ENCODE measurements at places on chromosomes 16 and 17.

DNA sequence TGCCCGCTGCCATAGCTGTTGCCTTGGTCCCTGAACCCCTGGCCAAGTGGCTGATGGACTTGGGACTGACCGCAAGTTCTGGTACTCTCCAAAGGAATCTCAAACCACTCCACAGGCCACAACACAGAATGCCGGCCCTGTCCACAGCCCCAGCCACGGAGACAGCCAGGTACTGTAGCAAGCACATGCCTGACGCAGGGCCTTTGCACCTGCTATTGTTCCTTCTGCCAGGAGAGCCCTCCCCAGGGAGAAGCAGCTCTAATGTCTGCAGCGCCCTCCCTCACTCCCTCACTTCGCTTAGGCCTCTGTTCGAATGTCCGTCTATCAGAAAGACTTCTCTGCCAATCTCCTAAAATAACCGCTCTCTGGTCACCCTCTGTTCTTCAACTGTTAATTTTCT lies 15.4 kb downstream of the RTN4RL1 start:
- no peak for DNase-seq

DNA sequence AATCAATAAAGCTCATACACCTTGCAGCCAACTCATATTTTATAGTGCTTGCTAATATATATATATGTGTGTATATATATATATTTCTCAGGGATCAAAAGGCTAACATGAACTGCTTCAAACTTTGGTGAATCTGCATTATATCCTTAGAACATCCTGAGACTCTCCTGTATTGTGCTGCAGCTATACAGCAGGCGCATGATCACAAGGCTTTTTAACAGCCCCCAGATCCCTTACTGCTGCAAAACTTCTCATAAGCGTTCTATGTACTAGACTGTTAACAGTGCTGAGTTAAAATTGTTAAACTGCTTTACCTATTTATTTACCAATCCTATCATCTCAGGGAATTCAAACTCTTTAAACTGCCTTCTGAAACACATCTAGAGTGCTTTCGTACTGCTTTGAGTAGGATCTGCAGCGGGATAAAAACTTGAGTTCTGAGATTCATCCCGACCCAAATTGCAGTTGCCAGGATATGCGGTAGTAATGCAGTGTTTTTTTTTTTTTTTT lies 1.3 kb downstream of the GPATCH8 start:
- DNase-seq = no peak

DNA sequence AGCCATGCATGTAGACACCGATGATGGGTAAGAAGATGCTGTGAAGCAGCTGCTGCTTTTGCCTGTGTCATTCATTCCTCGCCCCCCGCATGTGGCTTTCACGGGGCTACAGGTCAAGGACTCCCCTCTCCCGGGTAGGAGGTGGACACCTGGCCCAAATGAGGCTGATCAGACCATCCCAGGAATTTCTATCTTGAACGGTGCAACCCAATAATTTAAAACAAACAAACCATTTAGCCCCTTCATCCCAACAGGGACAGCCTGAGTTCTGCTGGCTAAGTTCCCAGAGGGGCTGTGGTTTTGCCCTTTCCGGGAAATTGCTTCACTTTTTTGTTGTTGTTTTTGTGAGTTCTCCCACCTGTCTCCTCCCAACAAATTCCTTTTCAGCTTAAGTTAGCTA lies 137.7 kb upstream of the CDH5 start:
- peak; percentile 60 for DNase-seq

DNA sequence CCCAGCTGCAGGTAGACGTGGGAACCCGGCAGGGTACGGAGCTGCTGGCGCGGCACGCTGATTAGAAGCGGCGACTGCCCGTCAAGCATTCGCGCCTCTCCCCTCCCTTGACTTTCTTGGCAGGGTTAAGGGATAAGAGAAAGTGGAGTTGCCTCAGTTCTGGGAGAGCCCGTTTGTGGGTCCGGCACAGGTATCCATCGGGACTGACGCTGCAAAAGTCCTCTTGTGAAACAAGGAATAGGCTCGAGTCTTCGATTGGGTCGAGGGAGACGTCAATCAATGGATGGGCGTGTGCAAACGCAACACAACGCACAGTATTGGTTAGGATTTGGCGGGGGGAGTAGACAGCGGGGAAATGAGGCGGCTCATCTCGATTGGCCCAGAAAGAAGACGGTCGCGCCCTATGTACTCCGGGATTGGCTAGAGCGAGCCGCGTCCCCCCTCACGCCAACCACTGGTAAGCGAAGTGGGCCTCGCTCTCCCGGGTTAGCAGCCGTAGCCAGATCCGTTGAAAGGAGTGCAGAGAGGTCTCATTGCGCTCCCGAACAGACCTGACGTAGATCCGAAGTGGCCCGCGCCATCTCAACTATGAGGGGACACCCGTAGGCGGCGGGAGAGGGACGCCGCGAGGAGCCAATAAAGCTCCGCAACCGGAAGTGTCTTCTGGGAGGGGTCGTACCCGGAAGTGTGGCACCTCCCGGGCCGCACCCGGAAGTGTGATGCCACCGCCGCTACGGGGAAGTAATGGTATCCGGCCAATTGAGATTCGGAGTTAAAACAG lies at the start of gene MON1B:
TSS of gene MON1B (plus strand) at position 713 of the 781 bp plus-strand sequence. CDS start 296 bp downstream, outside the sequence.
- peak; percentile 99 for DNase-seq

- no peak for DNase-seq
Observed at GRCh38 chr16:77899416-77899815, 111.1 kb downstream of the VAT1L start.

DNA sequence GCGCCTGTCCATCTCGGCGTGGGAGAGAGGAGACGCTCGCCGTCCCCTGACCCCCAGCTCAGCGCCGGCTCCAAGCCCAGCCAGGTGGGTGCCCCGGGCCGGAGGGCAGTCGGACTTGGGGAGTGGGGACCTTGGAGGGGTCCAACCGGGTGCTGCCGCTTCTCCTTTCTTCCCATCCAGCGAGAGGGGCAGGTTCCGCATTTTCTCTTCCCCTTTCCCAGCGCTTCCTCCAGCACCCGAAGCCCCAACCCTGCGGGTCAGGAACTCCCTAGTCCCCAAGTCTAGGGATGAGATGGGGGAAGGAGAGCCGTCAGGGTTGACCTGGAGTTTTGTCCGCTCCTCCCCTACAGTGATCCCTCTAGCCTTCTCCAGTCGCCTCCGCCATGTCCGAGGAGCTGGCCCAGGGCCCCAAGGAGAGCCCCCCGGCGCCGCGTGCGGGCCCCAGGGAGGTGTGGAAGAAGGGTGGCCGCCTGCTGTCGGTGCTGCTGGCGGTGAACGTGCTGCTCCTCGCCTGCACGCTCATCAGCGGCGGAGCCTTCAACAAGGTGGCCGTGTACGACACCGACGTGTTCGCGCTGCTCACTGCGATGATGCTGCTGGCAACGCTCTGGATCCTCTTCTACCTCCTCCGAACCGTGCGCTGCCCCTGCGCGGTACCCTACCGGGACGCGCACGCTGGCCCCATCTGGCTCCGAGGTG lies at the start of gene OTOP2:
TSS of gene OTOP2 (plus strand) at position 24 of the 699 bp plus-strand sequence. CDS start at position 384, 360 bp downstream.
- DNase-seq = no peak

GRCh38 chr16:57590654-57591085 lies 37.8 kb upstream of the ADGRG1 start:
- DNase-seq = peak; percentile 67

DNA sequence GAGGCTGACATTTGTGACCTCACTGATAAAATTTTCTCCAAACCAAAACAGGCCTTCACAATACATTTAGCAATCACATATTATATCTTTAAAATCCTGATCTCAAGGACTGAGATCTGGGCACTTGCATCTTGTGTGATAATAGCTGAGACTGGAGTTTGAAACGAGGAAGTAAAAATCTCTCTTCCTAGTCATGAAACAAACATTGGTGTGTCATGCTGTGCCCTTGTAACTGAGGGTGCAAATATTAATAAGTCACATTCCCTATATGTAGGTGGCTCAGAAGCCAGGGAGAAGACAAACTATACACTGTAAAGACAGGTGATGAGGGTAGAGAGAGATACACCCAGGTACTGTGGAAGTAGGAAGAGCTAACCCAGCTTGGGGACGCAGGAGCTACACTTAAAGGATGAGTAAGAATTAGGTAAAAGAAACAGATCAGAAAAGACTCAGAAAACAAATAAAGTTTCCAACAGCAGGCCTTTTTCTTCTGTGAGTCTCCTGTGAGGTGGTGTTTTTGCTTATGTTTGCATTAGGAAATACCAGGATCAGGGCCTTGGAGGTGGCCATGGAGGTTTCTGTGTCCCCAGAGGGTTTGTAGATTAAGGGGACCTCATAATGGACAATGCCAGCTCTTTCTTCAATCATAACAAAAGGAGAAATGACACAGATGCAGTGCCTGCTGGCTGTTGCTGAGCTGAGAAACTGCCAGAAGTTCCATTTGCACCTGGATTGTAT lies 335.7 kb downstream of the GRIN2A start:
- DNase-seq = no peak

GRCh38 chr17:73555199-73555960 lies 88.9 kb downstream of the SDK2 start:
- no peak for DNase-seq

GRCh38 chr17:601244-601925 lies 113.3 kb downstream of the VPS53 start:
- DNase-seq = peak; percentile 78

GRCh38 chr17:63547083-63547523 lies 3.2 kb upstream of the DCAF7 start:
- DNase-seq = no peak

- peak; percentile 8 for DNase-seq
Observed at GRCh38 chr16:28491230-28491969, 474 bp downstream of the CLN3 start.

DNA sequence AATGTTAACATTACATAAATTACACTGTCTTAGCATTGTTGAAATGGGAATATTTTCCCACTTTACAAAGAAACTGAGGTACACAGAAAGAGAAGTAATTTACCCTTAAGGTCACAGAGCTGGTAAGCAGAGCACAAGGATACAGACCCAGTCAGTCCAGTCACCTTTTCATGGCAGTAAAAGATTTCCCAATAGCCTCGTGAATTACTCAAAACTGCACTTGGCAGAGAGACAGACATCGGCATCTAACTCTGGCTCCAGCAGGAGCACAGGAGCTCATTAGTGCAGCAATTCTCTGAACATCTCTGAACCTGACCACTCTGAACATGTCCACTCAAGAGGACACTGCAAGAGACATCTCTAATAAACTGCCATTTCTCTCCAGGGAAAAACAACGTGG lies 3.1 kb downstream of the TEX2 start:
- DNase-seq = peak; percentile 30

DNA sequence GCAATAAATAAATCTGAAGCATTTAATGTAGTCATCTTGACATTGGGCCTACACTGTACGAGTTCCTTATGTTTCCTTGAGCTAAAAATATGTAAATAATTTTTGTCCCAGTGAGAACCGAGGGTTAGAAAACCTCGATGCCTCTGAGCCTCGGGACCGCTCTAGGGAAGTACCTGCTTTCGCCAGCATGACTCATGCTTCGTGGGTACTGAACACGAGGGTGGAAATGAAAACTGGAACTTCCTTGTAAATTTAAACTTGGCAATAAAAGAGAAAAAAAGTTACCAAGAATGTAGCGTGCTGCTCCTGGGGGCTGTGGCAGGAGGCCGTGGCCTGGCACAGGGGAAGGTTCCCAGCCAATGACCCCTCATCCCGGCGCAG lies 74.1 kb downstream of the SOCS1 start:
- DNase-seq = peak; percentile 36

DNA sequence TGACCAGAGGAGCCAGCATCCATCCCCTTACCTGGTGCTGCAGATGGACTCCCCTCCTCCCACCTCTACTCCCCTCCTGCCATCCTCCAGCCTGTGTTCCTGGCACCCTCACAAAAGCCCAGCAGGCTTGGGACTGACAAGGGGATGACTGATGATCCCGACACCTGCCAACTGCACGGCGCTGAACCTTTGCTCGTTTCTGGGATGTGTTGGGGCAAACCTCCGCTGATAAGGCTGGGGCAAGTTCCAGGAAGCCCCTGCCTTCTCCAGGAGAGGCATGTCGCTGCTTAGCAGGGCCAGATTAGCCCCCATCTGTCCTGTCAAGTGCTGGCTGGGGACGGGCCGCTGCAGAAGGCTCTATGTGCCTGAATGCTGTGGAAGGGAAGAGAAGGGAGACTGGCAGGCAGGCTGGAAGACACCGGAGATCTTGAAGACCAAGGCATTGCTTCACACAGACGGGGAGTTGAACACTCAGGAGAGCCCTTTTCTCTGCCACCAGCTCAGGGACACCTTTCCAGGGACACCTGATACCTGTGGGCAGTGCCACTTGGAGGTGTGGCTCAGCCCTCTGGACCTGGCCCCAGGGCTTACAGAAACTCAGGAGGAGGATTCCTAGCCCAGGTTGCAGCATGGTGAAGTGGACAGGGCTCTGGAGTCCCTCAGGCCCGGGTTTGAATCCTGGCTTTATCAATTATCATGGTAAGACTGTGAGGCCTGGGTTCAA lies 973 bp upstream of the KRT15 start:
- DNase-seq = no peak

- no peak for DNase-seq
Observed at GRCh38 chr16:78773291-78773702, 673.8 kb downstream of the WWOX start.

GRCh38 chr16:48432136-48432535 lies 46.9 kb upstream of the SIAH1 start:
- no peak for DNase-seq

GRCh38 chr17:16254773-16255400 lies 37.9 kb downstream of the PIGL start:
- no peak for DNase-seq

DNA sequence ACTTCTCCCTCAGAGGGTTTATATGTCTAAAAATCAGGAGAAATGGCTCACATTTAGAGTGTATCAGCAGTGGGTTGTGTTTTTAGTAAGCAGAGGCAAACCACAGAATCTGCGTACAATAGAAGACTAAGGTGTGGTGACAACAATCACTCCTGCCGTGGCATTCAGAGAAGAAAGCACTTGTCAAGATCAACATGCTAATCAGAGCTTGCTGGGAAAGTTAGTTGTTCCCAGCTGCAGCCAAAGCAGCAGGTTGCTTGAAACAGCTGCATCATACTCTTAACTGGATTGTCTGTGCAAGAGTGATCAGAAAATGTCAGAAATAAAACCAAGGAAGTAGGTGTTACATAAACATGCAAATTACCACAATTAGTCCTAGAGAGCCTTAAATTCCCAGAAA lies 616.4 kb downstream of the CDH8 start:
- DNase-seq = no peak

DNA sequence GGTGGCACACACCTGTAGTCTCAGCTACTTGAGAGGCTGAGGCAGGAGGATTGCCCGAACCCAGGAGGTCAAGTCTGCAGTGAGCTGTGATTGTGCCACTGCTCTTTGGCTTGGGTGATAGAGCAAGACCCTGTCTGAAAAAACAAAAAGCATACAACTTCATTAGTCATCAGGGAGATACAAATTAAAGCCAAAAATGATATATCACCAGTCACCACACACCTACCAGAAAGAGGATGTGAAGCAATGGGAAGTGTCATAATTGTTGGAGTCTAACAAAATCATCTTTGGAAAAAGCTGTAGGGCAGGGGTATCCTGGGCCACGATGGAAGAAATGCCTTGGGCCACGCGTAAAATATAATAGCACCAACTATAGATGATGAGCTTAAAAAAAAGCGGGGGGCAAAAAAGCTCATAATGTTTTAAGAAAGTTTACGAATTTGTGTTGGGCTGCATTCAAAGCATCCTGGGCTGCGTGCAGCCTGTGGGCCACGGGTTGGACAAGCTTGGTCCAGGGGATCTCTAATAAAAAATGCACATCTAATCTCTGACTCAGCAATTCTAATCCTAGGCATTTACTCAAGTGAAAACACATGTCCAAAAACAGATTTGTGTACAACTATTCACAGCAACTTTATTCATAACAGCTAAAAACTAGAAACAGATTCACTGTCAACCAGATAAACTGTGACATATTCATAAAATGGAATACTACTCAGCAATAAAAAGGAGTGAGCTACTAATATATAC lies 65.9 kb downstream of the HIC1 start:
- peak; percentile 73 for DNase-seq

Measured in fibroblast of skin of right biceps (primary cell).